ENCODE measurements at places on chromosomes 7 and 10. TPM values are rescaled to one million over a fixed set of nuclear protein-coding genes. Genes with fewer than 3 reads are reported as not detected.

Gene NPY
- 0.26 TPM for polyA plus RNA-seq

Gene GRK5
- 53.0 TPM for polyA plus RNA-seq

Gene CTAGE4
- polyA plus RNA-seq = 7.4 TPM

Gene CDNF
- 3.4 TPM for polyA plus RNA-seq

Gene MRC1
- polyA plus RNA-seq = 22.5 TPM

DNA sequence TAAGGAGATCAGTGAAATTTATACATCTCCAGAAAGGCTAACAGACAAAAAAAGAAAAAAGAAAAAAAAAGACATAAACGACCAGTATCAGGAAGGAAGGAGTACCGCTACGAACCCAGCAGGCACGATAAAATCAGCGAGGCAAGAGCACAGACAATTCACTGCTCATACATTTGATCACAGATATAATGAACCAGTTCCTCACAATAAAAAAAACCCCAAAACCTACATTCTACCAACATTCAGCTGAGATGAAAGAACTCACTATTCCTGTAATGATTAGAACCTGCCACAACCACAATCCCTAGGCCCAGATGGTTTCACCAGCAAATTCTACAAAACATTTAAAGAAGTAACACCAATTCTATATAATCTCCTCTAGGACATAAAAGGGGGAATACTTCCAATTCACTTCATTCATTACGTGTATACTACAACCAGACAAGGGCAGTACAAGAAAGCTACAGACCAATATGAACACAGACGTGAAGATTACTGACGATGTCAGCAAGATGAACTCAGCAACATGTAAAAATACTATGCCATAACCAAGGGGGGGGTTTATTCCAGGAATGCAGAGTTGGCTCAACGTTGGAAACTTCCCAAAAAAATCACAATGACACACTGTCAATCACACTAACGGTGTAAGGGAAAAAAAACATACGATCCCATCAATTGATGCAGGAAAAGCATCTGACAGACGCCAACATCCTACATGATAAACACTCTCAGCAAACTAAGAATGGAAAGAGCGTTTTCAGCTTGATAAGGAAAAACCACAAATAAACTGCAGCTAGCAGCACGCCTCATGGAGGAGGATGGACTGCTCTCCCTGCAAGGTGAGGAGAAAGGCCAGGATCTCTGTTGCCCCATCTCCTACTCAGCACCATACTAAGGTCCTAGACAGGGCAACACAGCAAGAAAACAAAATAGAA is 256.2 kb downstream of the ELFN1 start:
- no peak for DNase-seq

DNA sequence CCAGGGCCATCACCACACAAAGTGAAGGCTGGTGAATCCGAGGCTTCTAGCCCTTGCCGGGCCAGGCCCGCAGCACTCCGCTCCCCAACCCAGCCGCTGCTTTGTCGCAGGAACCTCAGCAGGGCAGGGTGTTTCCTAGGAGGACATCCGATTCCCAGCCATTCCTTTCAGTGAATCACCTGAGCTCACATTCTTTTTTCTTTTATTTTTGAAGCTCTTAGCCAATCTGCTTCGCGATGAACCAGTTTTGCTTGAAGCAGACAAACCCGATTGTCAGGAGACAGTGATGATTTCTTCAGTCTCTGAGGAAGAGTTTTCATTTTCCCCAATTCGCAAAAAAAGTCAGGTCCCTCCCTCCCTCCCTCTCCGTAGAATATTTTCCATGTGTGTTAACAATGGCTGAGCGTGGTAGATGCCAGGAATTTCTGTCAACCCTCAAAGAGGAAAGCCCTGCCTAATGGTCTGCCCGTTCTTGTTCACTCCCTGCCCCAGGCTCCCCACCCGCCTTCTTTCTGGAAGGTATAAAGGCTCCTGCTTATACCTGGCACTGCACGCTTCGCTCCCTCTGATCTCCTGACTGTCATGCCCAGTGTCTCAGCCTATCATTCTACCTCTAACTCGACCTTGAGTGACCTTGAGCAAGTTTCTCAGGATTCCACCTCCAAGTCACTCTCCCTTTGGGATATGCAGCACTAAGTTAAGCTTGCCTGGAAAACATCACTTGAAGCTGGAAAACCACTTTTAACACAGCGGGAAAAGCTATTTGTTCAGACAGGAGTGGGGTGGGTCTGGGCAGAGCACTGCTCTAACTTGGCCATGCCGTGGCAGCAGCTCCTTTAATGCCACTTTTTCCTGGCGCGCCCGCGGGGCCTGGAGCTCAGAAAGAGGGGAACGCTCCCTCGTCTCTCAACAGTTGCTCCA is 35.1 kb downstream of the EGFR start:
- DNase-seq = no peak

DNA sequence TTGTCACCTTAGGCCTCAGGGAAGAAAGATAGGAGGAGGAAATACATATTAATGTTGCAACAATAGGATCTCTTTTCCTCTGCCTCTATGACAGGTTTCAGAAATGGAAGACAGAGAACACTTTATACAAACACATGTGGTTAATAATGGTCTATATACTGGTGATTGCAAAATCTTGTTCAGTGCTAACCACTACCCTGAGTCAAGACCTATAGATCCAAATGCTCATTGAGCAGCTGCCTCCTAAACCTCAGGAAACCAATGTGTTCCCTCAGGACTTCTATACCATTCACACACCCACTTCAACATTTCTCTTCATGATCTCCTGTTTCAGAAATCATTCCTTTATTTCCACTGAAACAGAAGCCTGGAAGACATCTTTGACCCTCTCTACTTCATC is 32.5 kb upstream of the VWDE start:
- no peak for DNase-seq

- no peak for DNase-seq
Measured at GRCh38 chr10:17231788-17232187, 3.7 kb downstream of the VIM start.

DNA sequence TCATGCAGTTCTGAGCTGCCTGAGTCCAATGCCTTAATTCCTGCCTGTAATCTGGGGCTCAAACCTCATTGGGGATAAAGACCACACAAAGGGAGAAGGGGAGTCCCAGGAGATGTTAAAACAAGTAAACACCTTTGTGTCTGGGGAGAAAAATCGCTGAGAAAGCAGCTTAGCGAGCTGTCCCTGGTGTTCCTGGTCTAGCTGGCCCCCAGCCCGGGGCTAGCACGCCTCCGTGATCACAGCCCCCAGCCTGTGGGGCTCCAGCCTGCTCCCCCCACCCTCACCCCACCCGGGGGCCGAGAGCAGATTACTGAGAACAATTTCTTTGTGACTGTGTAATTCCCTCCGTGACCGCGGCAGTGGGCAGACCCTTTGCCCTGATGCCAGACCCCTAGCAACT is 24.8 kb downstream of the DPCD start:
- DNase-seq = no peak

GRCh38 chr7:29105752-29106668 is 40.3 kb downstream of the CPVL start:
- peak; percentile 80 for DNase-seq

- DNase-seq = peak; percentile 38
Measured at GRCh38 chr10:15262036-15262713, 93.7 kb upstream of the NMT2 start.

GRCh38 chr10:125037145-125037877 is 95.4 kb downstream of the ZRANB1 start:
- DNase-seq = no peak

GRCh38 chr7:105015390-105015965 is 1.5 kb downstream of the KMT2E start:
- peak; percentile 65 for DNase-seq

DNA sequence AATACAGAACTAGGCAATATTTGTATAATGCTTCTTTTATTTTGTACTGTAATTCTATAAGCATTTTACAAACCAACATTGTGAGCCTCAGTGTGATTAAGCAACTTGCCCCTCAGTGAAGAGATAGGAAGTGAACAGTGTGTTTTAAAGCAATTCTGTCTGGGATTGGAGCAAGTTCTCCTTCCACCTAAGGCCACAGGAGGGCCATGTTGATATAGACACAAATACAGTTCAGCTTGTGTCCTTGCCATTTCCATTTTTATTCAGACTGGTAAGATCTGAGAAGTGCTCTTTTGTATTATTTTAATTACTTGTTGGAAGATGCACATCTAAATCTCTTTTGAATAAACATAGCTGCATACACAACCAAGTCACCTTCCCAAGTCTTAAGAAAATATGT is 416.3 kb upstream of the COBL start:
- no peak for DNase-seq

GRCh38 chr10:110459600-110459999 is 38.1 kb upstream of the DUSP5 start:
- no peak for DNase-seq

GRCh38 chr7:88090240-88090639 is 129.6 kb downstream of the SRI start:
- no peak for DNase-seq

- DNase-seq = no peak
Measured at GRCh38 chr10:636016-636730, 53.3 kb downstream of the DIP2C start.

DNA sequence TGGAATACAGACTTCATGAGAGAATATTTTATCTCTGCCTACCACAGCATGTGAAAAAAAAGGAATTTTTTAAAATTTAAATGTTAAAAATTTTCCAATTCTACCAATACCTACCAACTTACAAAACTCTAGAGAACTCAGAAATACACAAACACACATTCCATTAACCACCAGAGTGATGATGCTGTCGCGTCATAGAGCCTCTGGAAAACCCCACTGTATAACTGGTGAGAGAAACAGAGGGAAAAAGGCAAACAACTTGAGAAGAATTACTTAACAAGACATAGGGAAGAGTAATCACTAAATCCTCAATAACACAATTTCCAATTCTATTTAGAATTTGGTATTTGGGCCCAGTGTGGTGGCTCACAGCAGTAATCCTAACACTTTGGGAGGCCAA is 6.2 kb upstream of the SPOCK2 start:
- DNase-seq = no peak

DNA sequence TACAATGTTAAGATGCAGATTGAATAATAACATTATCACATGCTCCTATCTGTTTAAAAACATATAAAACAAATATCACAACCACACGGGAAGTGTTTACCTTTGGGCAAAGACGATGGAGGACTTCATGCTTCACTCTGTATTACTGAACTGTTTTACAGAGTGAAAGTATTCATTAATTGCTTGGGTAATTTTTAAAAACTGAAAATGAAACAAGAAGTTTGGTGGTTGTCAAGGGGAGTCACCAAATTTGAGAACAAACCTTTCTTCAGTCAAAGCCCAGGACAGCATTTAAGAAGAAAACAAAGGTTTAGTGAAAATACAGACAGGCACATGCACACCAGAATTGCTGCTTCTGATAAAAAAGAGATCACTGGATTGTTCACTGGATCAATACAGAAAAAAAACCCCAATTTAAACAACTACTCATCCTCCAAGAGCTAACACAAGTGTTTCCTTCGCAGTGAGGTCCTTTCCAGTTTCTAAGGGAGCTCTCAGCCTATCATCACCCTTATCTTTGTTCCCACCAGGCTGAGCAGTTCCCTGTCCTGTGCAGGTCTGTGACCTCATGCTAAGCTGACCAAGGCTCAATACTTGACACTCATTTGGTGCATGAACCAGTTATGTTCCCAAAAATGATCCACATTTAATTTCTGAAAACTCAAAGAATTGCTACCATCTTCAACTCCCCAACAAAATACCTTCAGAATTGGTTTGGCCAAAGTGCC is 8.8 kb downstream of the PARP12 start:
- no peak for DNase-seq

DNA sequence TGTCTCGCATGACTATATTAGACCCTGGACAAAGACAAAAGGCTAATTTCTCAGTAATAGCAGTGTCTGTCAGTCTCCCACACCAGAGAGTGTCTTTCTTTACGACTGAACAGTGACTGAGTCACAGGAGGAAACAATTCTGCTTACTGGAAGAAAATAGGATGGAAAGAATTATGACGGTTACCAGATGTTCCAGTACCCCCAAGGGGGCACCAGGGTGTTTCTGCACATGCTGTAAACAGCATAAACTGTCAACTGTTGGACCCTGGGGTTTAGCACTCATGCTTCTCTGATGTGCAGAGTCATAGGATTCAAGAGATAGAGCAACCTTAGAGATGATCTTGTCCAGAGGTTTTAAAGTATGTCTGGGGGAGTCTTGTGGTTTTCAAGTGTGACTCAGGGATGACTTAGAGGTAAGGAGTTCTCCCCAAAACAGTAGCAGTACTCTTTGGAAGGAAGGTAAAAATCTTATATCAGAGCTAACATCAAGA is 291.7 kb downstream of the THSD7A start:
- peak; percentile 38 for DNase-seq

DNA sequence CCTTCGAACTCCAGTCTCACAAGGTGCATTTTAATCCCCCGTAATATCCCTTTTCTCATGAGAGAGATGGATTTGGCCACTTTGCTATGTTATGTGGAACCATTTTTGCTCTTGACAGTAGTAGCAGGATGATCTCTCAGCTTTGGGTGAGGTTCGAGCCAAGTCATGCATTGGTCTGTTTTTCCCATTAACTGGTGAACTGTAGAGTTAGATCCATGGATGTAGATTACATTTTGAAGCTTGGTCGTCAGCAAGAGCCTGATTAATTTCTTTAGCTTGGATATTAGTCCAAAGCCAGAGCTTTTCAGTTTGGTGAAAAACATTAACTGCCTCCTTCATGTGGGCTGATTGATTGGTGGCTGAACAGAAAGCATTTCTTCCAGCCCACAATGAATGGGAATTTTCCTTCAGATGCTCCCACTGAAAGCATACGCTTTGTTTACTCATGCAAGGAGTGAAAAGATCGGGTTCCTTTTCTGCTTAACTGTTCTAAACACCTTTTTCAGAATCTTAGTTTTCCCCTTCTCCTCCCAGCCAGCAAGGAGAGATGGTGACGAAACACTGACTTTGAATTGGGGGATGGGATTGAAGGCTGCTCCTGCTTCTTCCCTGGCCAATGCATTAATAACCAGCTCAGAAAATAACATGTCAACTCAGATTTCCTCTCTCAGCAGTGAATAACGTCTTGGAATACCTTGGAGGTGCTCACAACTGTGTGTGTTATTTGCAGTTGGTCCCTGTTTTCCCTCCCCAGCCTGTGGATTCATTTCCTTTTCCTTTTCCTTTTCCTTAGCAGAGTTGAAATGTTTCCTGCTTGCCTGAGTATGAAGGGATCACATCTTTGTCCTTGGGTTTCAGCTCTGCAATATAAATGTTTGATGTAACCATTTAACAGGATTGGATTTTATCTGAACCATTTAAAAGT is 351.8 kb upstream of the FZD8 start:
- no peak for DNase-seq

DNA sequence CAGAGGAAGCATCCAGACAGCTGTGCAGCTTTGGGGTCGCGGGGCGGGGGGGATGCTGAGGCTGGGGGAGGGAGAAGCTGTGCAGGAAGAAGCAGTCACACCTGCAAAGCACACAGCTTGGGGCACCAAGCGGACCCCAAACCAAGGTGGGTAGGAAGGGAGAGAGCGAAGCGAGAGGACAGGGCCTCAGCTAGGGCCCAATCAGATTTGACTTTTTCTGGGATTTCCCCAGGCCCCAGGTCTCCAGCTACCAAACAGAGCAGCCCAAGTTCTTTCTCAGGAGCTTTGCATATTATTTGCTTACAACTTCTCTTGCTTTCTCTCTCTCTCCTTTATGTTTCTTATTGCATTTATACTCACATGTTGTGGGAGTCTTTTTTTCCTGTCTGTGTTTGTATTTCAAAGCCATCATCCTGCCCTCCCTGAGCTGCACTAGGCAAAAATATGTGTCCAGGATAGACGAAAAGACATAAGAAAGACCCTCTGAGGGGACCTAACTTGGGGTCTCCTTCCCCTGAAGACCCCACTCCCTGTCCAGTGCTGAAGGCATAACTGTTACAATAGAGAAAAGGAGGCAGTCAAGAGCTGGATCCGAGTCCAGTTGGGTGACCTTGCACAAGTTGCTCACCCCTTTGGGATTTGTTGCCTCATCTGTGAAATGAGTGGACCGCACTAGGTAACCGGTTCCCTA is 50.6 kb upstream of the SMNDC1 start:
- DNase-seq = no peak

GRCh38 chr7:129902788-129903422 is 49.9 kb downstream of the UBE2H start:
- DNase-seq = no peak

Measured in right lung (tissue), 10 donors.